Activated CD4-positive, alpha-beta T cell treated with anti-CD3 and anti-CD28 coated beads, Interleukin-2, amount 50 U/mL, for 48 hours (primary cell): ENCODE measurements at places on chromosomes 11 and 22.

- no peak for DNase-seq
These were observed 92.4 kb upstream of the TMEM45B start for GRCh38 chr11:129723146-129723760.

DNA sequence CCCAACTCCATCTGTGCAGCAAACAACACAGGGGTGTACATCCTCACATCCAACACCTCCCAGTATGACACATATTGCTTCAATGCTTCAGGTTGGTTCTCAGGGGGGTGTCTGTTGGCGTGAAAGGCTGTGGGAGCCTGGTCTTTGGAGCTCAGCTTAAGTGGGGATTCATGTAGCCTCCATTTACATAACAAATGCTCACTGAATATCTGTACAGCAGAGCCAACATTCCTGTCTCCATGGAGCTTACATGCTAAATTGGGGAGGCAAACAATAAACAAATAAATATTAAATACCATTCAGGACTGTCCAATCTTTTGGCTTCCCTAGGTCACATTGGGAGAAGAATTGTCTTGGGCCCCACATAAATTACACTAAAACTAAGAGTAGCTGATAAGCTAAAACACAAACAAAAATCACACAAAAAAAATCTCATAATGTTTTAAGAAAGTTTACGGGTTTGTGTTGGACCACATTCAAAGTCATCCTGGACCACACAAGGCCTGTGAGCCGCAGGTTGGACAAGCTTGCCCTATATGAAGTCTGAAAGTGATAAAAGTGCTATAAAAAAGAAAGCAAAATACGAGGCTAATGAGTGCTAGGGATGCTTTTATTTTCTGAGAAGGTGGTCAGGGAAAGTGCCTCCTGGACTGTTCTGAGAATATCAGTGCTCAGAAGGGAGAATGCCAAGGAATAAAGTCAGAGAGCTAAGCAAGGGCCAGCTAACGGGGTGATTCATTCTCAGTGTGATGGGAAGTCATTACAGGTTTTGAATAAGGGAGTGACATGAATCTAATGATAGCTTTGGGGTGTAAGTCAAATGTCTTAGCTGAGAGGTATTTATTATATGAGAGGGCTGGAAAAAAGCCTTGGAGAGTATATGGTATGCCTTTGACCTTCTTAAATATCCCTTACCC lies 41.6 kb downstream of the CD44 start:
- DNase-seq, result no peak

GRCh38 chr11:85930879-85931366 lies 75.7 kb downstream of the CCDC83 start:
- DNase-seq, result no peak

GRCh38 chr22:41688365-41689211 lies at the start of gene SNU13:
Gene SNU13 (minus strand): TSS chr22:41688867. CDS start chr22:41688796, 71 bp downstream.
- DNase-seq, result peak; percentile 93

GRCh38 chr11:121082670-121083069 lies 18.4 kb upstream of the TECTA start:
- no peak for DNase-seq

GRCh38 chr11:77732143-77732542 lies 88.4 kb downstream of the RSF1 start:
- DNase-seq, result no peak

DNA sequence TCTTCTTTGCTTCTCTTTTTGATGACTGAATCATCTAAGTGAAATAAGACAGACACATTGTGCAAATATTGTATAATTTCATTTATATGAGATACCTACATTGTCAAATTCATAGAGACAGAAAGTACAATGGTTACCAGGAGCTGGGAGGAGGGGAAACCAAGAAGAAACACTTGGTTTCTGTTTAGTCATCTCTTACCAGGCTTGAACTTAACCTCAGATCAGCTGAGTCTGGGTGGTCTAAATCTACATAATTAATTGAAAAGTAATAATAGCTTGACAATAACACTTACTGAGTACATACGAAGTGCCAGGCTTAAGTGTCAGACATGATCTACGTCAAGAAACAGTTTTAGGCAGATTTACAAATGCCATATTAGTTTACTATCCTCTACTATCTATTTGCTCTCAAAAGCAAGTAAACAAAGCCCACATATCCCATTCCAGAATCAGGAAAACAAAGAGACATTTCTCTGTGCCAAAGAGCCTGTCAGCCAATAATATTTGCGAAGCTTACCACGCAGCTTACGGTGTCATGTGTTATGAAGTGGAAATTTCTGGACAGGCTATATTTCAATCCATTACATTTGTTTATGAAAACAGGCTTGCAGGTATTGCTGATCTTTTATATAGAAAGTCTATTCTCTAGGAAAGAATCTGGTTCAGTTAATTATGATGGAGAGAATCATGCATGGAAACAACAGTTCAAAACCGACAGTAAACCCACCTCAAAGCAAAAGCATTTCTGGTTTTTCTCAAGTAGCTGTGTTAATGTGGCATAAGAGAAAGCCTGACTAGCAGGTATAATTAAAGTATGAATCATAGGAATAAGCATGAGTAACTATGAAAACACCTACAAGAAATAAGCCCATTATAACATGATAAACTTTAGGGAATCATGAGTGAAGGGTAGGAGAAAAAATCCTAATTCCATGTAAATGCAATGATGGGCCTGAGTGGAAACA lies 2.7 kb upstream of the ARHGAP42 start:
- no peak for DNase-seq
